ENCODE measurements at places on chromosomes 7 and 10. TPM values are rescaled to one million over a fixed set of nuclear protein-coding genes. Genes with fewer than 3 reads are reported as not detected.

TRPV5 gene
- total RNA-seq = not detected

VWDE gene
- under 0.01 TPM for total RNA-seq

- DNase-seq = no peak
Measured at GRCh38 chr10:7275761-7276440, 134.9 kb downstream of the SFMBT2 start.

- no peak for DNase-seq
Measured at GRCh38 chr7:129103561-129104324, 40.8 kb upstream of the TSPAN33 start.

- no peak for DNase-seq
Measured at GRCh38 chr7:37365405-37365804, 83.3 kb downstream of the ELMO1 start.

GRCh38 chr10:116781370-116781884 is 39.1 kb upstream of the HSPA12A start:
- DNase-seq = no peak

- no peak for DNase-seq
Measured at GRCh38 chr7:2070151-2070763, 162.5 kb downstream of the MAD1L1 start.

DNA sequence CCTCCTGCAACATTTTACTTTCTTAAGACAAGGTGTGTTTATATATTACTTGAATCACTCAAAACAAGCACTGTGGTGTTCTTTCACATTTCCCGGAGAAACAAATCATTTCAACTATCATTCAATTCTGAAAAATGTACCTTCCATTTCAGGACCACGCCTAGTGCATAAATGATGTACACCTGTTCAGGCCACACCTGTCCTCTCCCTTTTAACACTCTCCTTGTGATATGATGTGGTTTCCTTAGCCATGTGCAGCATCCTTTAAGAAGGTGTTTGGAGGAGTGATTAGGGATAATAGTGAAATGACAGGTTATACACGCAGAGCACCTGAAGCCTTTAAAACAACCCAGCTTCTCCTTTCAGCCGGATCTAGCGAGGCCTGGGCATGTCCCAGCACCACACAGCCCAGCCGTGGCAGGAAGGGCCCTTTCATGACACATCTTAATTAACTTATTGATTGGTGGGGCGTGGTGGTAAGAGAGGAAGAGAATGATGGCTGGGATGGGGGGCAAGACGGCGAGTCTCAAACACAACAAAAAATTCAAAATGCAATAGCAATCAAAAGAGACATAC is 26.9 kb downstream of the ABLIM1 start:
- no peak for DNase-seq

- no peak for DNase-seq
Measured at GRCh38 chr7:83937930-83938329, 256.7 kb downstream of the SEMA3A start.

DNA sequence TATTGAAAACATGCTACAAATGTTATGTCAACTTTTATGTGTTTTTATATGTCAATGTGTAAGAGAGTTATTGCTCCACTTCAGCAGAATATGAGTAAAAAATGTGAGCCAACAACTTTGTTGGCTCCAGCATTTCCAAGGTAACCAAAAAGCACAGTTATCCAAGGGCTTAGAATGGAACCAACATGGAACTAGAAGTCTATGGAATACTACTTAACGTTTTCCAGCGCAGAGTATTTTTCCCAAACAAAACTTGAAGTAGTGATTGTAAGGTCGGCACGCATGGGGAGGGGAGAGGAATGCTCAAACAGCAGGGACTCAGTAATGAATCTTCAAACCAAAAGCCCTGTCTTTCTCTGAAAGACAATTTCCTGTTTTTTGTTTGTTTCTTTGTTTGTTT is 45.0 kb upstream of the TSPAN13 start:
- no peak for DNase-seq

DNA sequence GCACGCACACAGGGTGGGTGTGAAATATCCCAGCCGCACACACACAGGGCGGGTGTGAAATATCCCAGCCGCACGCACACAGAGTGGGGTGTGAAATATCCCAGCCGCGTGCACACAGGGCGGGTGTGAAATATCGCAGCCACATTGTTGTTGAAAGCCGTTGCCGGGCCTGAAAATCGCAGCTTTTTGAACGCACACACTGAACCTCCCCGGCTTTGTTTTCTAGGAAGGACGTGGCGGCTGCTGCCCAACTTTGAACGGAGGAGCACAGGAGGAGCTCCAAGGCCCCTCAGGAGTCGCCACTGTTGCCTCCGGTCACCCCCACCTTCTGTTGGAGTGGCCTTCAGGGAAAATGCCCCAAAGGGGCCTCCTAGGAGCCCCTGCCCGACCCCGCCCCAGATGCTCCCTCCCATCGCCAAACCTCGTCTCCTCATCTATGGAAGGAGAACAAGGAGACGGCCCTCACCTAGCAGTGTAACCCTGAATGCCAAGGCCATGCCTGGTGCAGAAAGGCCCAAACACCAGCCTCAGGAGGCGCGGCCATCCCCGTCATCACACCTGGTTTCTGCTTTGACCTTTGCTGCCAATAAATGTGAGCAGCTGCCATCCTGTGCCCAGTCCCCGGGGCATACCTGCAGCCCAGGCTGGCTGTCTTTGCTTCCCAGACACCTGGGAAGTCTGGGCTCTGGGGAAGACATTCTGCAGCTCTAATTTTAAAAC is 318.6 kb downstream of the PTPRN2 start:
- DNase-seq = no peak

LRIT1 gene
- not detected for total RNA-seq

GRCh38 chr7:44065431-44066110 is at the start of gene PGAM2:
PGAM2 (minus strand) TSS chr7:44065567; CDS start chr7:44065529, 38 bp downstream.
- no peak for DNase-seq

- no peak for DNase-seq
Measured at GRCh38 chr10:45379891-45380540, 6.0 kb downstream of the ALOX5 start.

DNA sequence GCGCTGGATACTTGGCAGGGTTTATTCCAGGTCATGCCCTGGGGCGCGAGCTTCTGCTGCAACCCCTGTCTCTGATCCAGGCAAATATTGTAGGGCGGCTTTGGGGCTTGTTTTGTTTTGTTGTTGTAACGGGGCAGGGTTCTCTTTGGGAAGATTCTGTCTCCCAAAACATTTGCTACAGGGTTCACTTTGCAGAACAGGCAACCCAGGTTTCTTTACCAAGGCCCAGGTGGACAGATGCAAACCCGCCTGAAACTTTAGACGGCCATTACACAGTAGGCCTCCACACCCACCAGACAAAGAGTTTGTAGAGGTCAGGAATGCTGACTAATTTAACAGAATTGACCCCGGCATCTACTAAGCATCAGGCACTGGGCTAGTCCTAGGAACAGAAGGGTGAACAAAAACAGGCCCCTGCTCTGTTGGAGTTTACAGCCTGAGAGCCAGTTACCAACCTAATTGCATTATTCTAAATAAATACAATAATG is 567 bp upstream of the CDCA7L start:
- no peak for DNase-seq

- DNase-seq = no peak
Measured at GRCh38 chr7:45401851-45402250, 172.3 kb upstream of the ADCY1 start.

EPHB4 gene
- total RNA-seq = 75.8 TPM

- no peak for DNase-seq
Measured at GRCh38 chr10:12919574-12919973, 81.9 kb downstream of the CCDC3 start.

DNA sequence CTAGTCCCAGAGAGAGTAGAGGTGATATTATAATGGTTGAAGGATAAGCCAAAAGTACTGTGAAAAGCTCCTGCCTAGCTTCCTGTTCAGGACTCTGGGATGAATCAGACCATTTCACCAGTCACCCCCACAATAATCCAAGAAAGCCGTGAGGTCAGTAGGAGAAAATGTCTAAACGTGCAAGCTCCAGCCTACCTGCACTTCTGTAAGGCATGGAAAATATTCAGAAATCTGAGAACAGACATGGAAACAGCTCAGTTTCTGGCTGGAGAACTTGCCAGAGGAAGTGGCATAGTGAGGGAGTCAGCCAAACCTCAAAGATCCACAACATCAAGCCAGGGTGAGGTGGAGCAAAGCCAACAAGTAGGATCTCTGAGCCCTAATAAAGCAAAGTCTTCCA is 58.2 kb downstream of the ELAPOR2 start:
- DNase-seq = peak; percentile 10

DNA sequence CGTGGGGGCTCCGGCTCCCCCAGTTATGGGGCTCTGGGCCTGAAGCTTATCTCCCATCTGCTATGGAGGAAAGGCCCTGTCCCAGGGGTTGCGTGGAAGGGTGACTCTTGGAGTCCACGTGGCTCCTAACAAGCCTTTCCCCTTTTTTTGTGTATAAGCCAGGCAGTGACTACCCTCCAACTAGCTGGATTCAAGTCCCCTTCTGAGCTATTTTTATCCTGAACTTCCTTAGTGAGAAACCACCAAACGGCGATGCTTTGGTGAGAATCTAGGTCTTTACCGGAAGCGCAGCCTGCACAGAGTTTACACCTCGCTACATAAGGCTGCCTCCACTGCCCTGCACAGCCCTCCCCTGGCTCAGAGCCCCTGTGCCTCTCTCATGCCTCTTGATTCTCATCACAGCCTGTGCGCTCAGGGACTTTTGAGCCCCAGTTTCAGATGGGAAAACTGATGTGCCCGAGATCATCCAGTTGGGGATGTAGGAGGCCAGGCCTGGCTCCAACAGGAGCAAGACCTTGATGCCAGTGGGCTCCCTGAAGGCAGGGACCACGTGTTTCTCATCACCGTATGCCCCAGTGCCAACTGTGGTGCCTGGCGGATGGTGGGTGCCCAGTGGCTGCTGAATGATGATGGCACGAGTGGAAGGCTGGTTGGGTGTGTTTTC is 102.3 kb upstream of the PPIF start:
- no peak for DNase-seq

SSMEM1 gene
- total RNA-seq = not detected

DNA sequence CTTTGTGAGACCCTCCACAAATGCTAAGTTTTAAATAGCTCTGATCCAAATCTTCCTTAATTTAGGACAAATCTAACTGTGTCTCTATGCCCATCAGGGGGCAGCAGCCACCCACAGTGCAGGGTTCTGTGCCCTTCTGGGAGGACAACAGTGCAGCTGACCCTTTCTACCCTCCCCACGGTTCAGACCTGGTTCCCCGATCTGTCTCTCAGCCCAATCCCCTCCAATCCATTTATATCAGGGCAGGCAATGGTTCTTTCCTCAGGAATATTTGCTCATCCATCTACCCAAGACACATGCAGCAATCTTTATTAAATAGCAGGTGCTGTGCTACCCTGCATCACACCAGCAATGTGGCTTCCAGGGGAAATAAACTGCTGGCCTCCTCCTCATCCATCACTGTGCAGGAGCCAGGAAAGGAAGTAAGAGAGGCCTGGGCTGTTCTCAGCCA is 4.0 kb upstream of the RBM28 start:
- DNase-seq = peak; percentile 63

DNA sequence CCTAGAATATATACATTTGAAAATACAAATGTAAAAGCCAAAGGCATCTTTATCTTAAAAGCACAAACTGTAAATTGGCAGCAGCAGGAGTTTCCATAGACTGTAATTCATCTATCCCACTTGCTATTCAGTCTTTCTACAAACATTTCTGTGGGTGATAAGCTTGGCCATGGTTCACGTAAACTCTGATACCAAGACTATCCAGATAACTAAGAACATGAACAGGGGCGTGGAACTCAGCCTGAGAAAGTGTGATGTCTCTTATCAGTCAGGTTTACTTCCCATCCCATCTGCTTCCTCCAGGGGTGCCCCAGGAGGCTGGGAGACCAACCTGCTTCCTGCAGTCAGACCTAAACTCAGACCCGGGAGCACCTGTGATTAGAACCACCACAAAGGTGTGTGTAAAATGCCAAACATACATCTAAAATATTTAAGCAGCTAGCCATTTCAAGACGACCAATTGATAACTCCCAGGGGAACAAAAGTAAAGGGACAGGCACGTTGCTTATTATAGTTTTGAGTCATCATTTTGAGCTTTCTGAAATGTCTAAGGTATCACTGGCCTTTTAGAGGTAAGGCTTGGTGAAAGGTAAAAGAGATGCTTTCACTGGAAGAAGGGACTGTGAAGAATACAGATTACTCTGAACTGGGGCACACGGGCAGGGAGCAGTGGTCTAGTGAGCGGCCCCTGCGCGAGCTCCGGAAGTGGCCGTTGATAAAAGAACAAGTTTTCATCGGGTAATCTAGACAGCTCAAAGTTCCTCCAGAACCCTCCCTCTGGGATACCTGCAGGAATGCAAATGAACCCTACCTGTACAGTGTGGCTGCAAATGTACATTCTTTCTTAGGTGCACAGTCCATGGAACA is 51.5 kb downstream of the RSU1 start:
- no peak for DNase-seq

TMEM236 gene
- 0.17 TPM for total RNA-seq

GRCh38 chr7:85583131-85583953 is 396.5 kb upstream of the SEMA3D start:
- no peak for DNase-seq

- DNase-seq = no peak
Measured at GRCh38 chr7:91526404-91526803, 262.2 kb downstream of the FZD1 start.

SNX10 gene
- total RNA-seq = under 0.01 TPM

GRCh38 chr10:112774798-112775197 is 175.2 kb upstream of the TCF7L2 start:
- DNase-seq = no peak

LDB3 gene
- under 0.01 TPM for total RNA-seq

GNGT1 gene
- not detected for total RNA-seq

- DNase-seq = no peak
Measured at GRCh38 chr7:115511330-115511729, 519.2 kb downstream of the TFEC start.

DNA sequence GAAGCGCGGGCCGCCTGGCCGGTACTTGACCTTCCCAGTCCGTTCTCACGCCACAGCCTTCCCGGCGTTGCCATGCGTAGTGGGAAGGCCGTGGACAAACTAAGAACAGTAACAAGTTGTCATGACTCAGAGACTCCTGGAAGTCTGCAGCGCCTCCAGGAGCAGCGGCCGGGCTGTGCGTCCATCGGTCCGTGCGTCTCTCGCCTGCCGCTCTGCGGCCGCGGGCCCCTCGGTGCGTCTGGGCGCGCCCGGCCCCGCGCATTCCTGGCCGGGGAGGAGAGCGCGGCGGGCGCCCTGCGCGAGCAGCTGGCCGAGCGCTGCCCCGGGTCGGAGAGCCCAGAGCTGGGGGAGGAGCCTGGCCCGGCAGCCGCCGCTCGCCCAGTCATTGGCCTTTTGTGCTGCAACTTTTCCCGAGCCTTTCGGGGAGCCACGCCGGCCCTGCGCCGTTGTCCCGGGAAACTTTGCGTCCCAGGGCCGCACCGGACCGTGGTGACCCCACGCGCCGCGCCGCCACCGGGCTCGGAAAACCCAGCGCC is 123.7 kb downstream of the TACC2 start:
- DNase-seq = peak; percentile 94

All from fibroblast of lung (primary cell).